NCI-H2029 (cell line): ENCODE measurements at places on chromosomes 6 and 20.

DNA sequence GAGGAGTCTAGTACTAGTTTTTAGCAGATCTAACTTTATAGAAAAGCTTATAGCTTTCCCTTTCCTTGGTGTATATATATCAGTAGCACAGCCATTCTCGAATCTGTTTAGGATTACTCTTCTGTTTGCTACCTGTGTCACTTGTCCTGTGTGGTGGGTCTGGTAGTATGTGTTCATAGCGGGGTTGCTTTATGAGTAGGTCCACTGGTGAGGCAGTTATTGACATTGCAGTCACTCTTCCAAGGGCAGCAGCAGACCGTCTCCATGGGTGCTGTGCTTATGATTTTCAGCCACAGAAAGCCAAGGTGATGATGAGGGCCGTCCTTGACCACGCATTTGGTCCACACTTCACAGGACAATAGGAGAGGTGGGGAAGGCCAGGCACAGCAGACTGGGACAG, 171.5 kb downstream of the CDKAL1 start:
- peak; percentile 35 for DNase-seq

GRCh38 chr20:7622399-7622961, 317.8 kb downstream of the HAO1 start:
- DNase-seq: no peak

DNA sequence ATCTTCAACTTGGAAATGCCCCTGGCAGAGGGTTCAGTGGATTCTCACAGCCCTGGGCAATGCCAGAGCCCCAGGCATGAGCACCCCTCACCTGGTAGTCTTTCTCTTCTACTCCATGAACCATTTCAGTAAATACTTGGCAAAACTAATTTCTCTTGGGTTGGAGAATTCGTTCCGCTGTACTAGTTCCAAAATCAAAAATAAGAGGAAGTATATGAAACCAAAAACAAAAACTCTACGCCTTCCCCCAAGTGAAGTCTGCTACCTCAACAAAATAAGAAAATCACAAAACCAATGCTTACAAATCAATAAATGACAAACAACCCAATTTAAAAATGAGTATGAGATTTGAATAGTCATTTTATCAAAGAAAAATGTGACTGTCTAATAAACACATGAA, 12.6 kb downstream of the GFOD1 start:
- no peak for DNase-seq

DNA sequence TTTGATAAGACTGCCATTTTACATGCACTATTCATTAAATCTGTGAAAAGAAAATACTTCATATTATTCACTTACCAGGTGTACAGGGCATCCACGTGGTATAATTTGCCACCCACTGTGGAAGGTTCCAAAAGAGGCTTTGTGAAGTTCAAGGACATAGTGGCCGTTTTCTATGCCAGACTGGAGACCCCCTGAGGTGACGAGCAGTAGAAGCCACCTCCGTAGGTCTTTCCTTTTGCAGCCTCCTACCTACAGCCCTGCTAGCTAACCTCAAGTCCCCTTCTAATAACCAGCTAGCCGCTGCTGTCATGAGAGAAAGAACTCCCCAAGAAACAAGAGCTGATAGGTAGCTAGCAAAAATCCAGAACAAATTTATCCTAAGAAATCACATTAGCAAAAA, 110.5 kb downstream of the ARHGAP18 start:
- DNase-seq: no peak

- DNase-seq: no peak
These were observed 9.0 kb upstream of the TSHZ2 start for GRCh38 chr20:52963131-52963530.

DNA sequence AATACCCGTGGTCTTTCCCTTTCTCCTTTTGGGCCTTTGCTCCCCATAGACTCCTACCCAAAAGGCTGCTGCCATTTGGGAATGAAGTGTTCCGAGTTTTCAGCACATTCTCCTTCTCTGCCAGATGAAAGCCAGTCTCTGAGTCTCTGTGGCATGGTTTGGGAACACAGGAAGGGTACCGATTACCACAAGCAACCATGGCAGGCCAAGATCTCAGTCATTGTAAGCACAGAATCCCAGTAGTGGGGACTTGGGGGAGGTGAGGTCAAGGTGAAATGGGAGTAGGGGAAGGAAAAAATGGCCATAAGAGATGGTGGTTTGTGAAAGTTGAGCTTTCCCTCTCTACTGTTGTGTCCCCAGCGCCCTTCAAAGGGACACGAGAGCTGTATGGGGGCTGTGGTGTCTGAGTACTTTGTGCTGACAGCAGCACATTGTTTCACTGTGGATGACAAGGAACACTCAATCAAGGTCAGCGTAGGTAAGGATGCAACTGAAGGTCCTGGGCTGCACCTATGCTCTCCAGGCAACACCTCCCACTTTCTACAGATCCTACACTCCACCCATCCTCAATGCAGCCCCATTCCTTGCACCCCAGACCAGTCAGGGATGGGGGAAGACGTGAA, 4.1 kb downstream of the CFB start:
- no peak for DNase-seq

- DNase-seq: no peak
These were observed 78.3 kb downstream of the RPP40 start for GRCh38 chr6:4925580-4925979.

DNA sequence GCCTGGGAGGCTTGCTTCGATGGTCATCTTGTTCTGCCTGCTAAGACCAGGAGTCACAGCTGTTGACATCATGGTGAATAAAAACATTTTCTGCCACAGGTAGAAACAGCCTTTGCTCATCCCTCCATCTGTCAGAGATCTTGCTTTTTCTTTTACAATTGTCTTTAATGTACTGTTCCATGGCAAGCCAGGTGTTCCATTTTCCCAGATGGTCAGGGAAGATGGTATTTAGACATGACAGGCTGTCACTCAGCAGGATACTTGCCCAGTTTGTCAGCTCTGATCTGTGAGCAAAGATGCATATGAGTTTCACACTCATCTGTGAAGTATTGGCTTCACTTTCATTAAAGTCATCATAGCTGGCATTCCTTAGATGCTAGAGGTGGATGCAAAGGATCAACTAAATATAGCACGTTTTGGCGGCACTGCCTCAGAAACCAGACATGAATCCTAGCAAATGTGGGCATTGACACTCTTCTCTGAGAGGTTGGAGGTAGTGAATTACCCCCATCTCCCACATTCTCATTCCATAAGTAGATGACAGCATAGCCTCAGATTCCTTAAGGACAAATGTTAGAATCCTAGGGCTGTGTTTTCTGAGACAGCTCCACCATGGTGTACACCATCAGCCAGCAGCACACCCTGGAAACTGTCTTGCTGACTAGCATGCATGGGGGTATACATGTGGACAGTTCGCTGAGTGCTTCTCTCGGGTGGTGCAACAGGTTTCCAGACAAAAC, 4.2 kb downstream of the SSTR4 start:
- no peak for DNase-seq

- DNase-seq: no peak
These were observed 23.6 kb downstream of the LINC00237 start for GRCh38 chr20:21082584-21082983.

DNA sequence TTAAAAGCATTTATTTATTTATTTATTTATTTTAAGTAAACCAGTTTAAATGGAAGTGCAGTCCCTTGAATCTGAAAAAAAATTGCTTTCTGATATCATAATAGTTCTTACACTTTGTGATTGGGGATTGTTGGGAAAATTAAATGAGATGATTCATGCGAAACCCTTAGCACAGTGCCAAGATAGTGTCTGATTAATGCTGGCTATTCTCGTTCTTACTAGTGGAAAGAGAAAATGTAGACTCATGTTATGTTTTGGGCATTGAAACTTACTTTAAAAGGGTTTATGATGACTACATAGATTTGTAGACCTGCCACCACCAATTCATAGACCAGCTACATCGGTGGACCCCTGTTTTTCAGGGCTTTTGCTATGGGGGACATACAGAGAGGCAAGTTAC, 229.2 kb upstream of the ZFP64 start:
- no peak for DNase-seq

DNA sequence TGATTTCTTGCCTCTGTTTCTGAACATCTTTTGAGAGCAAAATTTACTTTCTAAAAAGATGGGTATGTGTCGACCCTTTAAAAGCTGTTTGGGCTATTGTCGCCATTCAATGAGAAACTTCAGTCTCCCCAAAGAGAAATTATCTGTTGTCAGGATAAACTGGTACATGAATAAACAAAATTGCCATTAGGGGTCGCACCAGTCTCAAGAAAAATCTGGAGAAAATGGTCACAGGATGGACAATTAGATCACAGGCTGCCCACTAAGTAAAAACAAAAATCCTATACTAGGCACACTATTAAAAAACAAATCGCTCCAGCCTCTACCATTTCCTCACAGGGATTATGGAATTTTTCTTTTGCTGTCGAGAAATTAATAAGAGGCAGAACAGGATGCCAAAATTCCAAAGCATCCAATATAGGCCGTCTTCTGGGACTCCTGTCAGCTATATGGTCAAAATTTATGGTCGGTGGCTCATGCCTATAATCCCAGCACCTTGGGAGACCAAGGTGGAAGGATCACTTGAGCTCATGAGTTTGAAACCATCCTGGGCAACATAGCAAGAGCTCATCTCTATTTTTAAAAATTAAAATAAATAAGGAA, 5.5 kb upstream of the HLA-E start:
- DNase-seq: no peak

- no peak for DNase-seq
These were observed 233.7 kb downstream of the FOXA2 start for GRCh38 chr20:22350624-22351023.

DNA sequence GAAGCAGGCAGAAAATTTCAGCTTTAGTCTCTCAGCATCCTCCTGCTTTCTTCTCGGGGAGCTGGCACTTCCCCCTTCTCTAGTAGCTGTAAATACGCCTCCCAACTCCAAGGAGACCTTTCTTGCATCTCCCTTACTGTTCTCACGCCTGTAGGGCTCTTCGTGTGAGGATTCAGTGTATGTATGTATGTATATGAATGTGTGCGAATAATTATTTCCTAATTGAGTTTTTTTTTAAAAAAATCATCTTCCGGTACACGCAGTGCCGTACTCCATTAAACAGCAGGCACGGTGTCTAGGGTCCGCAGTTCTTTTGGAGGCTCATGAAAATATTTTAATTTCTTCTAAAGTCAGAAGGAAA, 85.4 kb downstream of the HFE start:
- DNase-seq: peak; percentile 33

DNA sequence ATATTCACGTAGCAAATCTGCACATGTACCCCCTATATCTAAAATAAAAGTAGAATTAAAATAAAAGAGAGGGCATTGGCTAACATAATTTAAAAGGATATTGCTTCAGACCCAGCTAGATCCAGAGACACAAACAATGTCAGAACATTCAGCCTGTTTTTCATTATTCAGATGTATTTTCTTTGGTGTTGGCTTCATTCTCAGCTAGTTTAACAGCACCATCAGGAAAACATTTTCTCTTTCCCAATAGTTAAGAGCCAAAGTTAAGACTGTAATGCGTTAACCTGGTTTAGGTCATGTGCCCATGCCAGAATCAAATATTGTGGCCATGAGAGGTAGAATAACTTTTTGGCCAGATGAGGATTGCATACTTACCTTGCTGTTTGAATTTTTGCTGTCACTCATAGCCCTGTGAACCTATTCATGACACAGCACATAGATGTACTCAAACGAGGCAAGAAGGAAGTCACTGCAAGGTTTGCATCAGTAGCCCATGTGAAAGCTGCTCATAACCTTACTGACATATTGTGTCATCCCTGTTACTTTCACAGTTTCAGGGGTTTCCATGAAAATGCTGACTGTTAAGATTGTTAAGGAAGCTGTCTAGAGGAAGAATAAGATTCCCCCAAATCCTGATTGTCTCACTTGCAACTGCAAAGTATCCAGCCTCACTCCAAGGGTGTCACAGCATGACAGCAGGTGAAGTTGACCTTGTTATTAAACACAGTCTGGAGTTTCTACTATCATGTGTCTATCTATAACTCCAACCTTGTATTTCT, 233.1 kb downstream of the PACRG start:
- DNase-seq: no peak

DNA sequence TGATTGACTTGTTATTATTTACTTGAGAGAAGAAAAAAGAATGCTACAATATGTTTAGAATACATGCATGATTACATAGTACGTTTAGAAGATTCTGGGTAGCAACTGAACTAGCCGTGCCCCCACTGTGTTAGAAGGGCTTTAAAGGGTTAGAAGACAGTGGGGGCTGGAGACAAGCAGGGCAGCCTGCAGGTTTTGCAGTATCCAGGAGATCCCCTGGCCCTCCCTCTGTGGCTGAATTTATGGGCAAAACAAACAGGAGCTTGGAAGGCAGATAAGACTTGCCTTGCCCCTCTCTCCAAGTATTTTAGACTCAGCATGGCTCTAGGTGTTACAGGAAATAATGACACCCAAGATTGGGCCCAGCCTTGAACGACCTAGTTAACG, 179.2 kb downstream of the CLIC5 start:
- no peak for DNase-seq

- DNase-seq: no peak
These were observed 281.8 kb downstream of the GMDS start for GRCh38 chr6:1963596-1963995.

- no peak for DNase-seq
These were observed 932 bp upstream of the UBR2 start for GRCh38 chr6:42562788-42563405.

- no peak for DNase-seq
These were observed 239.0 kb upstream of the KCNQ5 start for GRCh38 chr6:72382602-72383529.

- no peak for DNase-seq
These were observed 69.0 kb downstream of the ID4 start for GRCh38 chr6:19906171-19906570.

GRCh38 chr6:27865850-27866356, 46.3 kb downstream of the OR2B2 start:
- DNase-seq: peak; percentile 18

DNA sequence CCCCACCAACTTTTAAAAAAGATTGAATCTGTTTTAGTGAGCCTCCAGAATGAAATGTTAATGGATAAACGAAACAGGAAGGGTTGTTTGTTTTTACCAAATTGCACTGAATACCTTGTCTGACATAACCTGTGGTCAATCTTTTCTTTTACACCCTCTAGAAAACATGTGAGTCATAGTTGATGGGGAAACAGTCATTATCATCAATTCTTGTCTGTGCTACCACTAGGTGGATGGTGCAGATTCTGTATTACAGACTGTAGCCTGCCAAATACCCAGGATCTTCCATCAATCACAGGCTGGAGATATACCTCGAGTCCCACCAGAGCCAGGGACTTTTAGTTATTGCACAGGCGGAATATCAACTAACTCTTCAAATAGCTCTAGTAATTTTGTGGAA, 29.5 kb upstream of the PKIB start:
- DNase-seq: no peak

- no peak for DNase-seq
These were observed 59.1 kb downstream of the ADGRF1 start for GRCh38 chr6:46983007-46983411.

GRCh38 chr6:112480553-112480952, 133.4 kb downstream of the RFPL4B start:
- DNase-seq: no peak

- DNase-seq: no peak
These were observed 29.5 kb upstream of the IFNGR1 start for GRCh38 chr6:137248702-137249101.

GRCh38 chr6:107763946-107764345, 60.2 kb downstream of the SCML4 start:
- DNase-seq: no peak

GRCh38 chr6:20605061-20605460, 70.8 kb downstream of the CDKAL1 start:
- no peak for DNase-seq
